ENCODE measurements at places on chromosomes 12 and 14.

DNA sequence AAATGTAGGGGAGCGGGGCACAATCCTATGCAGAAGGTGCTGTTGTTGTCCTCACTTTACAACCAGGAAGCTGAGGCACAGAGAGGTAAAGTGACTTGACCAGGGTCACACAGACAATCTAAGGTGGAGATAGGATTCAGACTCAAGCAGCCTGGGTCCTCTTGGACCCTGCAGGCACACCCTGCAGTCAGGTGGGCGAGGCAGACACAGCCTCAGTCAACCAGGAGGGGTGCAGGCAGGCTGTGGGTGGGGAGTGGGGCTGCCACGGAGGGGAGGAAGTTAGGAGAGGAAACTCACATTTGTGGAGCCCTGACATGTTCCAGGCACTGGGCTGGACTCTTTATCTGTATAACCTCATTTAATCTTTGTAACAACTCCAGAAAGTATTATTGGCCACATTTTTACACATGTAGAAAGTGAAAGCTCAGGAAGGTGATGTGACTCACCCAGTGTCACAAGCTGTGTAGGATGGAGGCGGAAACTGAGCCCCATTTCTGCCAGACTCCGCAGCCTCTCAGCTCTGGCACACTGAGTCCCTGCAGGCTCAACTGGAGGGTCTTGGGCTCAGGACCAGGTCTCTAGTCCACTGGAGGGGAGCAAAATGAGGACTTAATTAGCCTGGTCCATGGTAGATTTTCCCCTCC is 24.9 kb upstream of the CHGA start:
- no peak for DNase-seq

DNA sequence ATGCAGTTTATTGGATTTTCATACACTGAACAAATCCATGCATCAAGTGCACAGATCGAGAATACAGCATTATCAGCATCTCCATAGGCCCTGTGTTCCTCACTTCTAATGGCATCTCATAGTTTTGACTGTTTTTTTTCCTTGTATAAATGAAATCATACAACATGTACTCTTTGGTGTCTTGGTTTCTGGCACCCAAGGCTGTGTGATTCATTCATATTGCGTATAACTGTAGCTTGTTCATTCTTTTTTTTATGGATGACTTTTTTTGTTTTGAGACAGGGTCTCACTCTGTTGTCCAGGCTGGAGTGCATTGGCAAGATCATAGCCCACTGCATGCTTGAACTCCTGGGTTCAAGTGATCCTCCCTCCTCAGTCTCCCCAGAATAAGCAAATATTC is 14.3 kb downstream of the RASSF8 start:
- no peak for DNase-seq

GRCh38 chr12:19925841-19926240 is 442.5 kb upstream of the PDE3A start:
- no peak for DNase-seq

GRCh38 chr12:105048315-105048714 is 35.9 kb downstream of the ALDH1L2 start:
- no peak for DNase-seq

DNA sequence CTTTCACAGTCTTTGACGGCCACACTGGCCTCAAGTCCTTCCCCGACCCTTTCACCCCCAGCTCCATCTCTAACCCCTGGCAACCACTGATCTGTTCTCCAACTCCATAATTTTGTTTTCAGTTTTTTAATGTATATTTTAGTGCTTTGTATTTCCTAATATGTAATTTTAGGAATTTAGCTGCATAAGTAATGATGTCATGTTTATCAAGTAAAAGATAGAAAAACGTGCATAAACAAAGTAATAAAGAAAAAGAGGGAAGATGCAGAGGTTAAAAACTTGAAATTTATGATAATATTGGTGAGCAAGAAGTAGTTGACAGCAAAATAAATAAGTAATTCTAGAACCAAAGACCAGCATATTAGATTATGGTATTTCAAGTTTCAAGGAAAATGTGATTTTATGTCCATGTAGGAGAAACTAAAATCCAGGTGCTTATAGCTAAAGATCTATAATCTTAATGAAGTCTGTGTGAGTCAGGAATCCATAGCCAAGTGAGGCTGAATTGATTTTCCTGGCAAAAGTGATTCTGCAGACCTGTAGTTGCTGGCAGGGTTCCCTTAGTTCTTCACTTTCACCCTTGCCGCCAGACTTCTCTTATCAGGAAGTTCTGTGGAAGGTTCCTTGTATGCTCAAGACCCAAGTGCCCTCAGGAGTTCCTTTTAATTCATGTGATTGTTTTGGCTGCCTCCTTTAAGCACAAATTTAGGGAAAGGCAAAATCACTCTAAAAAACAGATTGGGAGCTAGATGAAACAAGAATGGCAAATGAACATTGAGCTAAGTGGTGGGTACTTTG is 24.4 kb downstream of the FBXW8 start:
- DNase-seq = no peak

GRCh38 chr12:8483079-8483478 is 27.3 kb downstream of the CLEC6A start:
- no peak for DNase-seq

DNA sequence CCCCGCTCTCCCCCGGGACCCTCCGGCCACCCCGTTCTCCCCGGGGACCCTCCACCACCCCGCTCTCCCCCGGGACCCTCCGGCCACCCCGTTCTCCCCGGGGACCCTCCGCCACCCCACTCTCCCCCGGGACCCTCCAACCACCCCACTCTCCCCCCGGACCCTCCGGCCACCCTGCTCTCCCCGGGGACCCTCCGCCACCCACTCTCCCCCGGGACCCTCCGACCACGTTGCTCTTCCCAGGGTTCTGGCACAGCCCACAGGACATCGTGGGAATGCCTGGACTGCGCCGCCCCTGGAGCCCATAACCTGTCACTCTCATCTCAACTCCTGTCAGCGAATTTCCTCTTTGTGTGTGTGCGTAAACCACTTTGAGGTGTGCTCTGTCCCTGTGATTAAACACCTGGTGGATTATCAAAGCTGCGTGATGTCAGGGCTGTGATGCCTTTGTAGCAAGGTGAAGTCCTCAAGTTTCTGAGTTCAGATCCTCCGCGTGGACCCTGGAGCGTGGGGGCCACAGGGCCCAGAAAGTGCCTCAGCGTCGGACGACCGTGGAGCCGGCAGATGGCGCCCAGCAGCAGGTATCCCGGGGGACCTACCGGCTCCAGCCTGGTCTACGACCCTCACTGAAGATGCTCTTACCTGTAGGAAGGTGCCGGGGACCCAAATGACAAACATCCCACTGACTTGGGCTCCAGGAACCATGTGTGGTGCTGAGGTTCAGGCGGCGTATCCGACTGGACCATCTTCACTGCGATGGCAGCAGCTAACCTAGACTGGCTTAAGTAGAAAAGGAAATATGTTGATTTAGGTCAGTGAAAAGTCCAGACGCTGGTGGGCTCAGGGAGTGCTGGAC is 63.2 kb upstream of the GALNT9 start:
- no peak for DNase-seq

GRCh38 chr14:34214961-34215360 is 247.1 kb downstream of the SPTSSA start:
- DNase-seq = no peak

- no peak for DNase-seq
Observed at GRCh38 chr12:117437516-117438255, 76.3 kb upstream of the NOS1 start.

DNA sequence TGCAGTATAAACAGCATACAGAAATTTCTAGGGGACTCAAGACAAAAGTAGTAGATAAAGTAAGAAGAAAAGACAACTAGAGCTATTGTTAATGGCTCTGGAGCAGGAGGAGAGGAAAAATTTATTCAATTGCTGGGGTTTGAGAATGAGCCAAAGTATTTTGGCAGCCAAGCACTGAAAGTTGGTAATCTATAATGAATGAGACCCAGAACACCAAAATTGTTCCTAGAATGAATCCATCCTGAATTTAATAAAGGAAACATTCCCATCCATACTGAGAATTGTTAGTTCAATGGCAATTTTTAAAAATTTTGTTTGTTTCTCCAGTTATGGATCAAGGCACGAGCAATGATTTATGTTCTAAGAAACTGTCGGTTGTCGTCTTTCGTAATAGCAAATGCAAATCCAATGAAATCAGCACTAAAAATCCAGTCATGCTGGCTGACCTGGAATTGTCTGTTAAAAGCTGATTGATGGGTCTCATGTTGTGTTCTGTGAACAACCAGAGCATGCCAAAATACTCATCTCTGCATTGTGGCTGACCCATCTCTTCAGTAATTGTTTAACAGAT is 170.9 kb upstream of the LMNTD1 start:
- no peak for DNase-seq

DNA sequence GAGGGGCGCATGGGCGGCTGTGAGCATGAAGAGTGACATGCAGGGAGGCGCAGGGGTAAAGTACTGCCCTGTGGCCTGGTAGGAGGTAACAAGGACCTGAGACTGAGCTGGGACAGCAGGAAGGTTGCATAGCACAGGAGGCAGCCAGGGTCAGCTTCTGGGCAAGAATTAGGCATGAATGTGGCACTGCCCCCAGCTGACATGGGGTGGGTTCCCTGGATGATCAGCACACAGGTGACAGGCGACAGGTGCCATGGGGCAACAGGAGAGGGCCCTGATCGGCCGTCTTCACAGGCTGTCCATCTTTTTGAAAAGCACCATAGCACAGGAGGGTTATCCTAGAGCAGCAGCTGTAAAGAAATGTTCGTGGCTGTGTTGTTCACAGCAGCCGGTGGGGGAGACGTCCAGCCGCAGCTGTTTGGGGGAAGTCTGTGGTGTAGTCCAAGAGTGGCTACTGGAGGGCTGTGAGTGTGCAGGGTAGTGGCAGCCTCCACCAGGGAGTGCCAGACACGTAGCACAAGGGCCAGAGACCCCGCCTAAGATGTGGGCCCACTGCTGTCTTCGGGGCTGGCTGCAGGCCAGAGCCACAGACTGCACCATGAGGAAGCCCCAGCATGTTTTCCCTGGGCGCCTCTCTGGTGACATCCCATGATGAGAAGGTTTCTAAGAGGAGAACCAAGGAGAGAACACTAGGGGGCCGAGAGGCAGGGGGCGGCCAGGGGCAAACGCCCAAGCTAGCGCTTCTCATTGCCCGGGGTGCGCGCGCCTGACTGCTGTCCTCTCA is 8.4 kb downstream of the CLBA1 start:
- no peak for DNase-seq

DNA sequence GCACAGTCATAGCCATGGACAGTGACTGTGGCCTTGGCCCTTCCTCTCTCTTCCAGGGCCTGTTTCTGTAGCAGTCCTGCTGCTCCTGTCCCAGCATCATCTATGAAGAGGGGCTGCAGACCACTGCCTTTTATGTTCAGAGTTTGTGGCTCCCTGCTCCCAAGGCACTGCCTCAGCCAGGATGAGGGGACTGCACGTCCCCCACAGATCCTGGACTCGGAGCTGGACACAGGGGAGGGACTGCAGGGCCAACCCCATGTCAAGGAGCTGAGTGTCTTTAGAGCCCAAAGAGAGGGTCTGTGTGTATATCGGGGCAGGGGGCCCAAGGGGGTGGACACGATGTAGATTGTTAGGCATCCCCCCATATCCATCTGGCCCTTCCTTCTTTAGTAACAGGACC is 60.6 kb upstream of the DIO3 start:
- no peak for DNase-seq

GRCh38 chr14:68491793-68492192 is 301.1 kb downstream of the ZFP36L1 start:
- DNase-seq = no peak

DNA sequence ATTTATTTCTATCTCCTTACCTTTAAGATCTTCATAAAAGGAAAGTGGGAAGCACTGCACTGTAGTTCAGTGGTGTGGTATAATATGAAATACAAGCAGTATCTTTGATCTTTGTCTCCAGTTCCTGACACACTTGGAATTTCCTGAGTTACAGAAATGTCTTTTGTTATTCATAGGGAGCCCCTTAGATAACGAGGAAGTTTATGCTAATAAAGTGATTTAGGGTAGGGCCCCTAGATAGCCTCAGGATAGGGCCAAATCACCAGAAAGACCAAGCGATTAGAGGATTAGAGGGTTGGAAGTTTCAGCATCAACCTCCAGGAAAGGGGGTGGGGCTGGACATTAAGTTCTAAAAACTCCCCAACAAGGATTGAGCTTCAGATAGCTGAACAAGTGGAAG is 29.9 kb upstream of the DDHD1 start:
- DNase-seq = no peak

DNA sequence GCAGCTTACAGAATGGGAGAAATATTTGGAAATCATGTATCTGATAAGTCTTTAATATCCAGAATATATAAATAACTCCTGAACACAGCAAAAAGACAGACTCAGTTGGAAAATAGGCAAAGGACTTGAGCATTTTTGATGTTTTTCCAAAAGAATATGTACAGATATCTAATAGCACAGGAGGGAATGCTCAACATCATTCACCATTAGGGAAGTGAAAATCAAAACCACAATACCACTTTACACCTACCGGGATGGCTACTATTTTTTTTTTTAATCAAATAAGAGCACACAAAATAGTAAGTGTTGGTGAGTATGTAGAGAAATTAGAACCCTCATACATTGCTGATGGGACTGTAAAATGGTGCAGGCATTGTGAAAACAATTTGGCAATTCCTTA is 75.6 kb downstream of the ANO6 start:
- DNase-seq = no peak

GRCh38 chr12:93502802-93503623 is 35.7 kb downstream of the MRPL42 start:
- DNase-seq = peak; percentile 51

DNA sequence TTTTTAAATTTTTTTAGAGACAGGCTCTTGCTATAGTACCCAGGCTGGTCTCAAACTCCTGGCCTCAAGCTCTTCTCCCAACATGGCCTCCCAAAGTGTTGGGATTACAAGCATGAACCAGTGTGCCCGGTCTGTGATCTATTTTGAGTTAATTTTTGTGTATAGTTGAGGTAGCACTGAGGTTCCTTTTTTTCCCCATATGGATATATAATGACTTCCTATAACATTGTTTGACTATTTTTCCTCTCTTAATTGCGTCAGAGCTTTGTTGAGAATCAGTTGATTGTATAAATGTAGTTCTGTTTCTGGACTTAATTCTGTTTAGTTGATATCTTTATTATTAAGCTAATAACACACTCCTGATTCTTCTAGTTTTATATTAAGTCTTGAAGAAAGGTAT is 8.6 kb upstream of the M6PR start:
- no peak for DNase-seq

GRCh38 chr14:104555430-104556255 is 23.9 kb upstream of the C14orf180 start:
- no peak for DNase-seq

DNA sequence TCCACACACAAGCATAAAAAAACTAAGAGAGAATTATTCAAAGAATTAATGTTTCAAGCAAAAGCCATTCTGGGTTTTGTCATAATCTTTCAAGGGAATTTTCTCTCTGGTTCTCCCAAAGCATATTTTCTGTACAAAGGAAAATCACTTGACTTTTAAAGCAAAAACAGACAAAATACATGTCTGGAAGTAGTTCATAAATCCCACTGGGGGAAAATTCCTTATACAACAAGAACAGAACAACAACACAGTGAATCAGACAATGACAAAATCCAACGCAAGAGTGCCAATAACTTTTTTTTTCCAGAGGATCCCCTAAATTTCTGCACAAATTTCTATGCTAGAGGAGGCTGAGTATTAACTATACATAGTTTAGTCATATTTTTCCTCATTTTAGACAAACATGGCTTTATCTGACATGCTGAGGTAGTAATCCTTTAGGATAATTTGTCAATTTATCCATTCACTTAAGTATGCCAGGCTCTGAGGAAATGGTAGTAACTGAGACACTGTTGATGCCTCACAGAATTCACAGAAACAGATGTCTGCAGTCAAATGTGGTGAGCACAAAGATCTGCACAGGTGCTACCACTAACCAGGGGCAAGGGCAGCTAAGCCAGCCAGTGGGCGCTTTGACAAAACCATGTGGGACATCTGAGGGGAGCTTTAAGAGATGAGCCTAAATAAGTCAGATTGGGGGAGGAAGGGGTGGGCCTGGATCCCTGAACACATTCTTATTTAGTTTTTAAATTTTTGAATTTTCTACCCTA is 38.0 kb downstream of the GRIP1 start:
- no peak for DNase-seq
